ENCODE measurements at places on chromosomes 12 and 14.

DNA sequence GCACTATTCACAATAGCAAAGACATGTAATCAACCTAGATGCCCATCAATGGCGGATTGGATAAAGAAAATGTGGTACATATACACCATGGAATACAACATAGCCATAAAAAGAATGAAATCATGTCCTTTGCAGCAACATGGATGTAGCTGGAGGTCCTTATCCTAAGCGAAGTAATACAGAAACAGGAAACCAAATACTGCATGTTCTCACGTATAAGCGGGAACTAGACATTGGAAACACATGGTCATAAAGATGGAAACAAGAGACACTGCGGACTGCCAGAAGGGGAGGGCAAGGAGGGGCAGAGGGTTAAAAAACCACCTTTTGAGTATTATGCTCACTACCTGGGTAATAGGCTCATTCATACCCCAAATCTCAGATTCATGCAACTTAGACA is 234.1 kb upstream of the PLXNC1 start:
- DNase-seq, result no peak

DNA sequence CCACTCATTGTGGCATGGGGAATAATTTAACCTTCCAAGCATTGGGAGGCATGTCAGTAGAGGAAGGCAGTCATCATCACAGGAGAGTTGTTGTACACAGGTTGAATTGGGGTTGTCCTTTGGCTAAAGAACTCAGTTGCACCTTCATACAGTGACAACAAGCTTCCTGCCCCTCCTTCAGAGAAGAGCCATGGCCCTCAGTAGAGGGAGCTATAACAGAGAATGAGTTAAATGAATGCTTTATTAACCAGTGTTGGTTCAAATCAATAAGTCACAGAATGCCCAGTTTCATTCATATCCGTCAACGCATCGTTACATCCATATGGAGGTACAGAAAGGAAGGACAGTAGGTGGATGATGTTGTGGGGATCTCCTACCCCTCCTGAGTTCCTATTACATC is 4.8 kb downstream of the IFNG-AS1 start:
- DNase-seq, result no peak

GRCh38 chr14:65958664-65959562 is 527.3 kb upstream of the CCDC196 start:
- DNase-seq, result no peak

DNA sequence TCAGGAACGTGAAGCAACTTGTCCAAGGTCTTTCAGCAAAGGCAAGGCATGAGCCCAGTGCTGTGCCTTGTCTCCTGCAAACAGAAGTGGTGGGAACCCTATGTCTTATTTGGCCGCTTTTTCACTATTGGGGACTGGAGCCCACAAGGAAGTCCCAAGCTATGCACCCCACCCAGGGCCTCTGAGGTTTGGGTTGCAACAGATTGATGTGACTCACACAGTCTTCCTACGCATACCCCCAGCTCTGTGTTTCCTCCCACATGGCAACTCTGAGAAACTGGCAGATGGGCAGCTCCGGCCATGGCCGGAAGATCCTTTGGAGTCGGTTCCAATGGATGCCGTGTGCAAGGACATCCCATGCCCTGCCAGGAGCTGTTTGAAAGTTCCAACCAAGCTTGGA is 28.3 kb upstream of the CMKLR1 start:
- no peak for DNase-seq

DNA sequence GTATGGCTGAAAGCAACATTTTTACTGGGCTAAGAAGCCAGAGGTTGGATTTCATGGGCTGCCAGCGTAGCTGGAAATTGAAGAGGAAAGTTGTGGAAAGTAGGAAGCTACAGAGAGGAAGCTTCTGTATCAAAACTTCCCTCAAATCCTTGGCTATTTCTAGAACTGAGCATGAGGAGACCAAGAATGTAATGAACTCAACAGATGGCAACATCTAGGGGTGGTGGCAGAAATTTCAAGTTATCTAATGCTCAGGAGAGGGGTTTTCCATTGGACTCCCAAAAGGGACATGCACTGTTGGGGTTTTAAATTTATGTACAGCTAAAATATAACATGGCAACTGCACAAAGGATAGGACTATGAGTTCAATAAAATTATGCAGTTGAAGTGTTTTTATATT is 151.3 kb downstream of the DHRS2 start:
- no peak for DNase-seq

DNA sequence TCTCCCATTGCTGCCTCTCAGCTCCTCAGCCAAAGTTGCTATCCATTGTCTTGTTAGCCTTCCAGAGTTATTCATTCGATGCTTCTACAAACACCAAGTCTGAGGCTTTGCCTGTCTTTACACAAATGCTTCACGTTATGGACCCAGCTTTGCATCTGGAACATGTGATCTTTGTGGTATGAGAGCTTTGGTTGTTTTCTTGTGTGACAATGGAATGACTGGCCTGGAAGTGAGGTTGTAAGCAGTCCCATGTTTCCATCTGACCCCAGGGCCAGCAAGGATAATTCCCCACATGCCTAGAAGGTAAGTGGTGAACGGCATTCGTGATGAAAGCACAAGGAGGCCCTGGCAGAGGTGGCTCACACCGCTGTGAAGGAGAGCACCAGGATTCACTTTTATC is 866.7 kb upstream of the TMEM132C start:
- no peak for DNase-seq

DNA sequence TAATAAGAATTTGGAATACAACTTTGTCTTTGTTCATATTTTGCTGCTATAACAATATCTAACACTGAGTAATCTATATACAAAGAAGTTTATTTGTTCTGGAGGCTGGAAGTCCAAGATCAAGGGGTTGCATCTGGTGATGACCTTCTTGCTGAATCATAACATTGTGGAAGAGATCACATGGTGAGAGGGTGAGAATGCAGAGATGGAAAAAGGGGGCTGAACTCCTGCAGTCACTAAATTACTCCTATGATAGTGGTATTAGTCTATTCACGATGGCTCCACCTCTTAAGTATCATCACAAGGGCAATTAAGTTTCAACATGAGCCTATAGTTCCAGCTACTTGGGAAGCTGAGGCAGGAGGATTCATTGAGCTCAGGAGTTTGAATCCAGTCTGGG is 4.5 kb upstream of the AKAP6 start:
- DNase-seq, result no peak

DNA sequence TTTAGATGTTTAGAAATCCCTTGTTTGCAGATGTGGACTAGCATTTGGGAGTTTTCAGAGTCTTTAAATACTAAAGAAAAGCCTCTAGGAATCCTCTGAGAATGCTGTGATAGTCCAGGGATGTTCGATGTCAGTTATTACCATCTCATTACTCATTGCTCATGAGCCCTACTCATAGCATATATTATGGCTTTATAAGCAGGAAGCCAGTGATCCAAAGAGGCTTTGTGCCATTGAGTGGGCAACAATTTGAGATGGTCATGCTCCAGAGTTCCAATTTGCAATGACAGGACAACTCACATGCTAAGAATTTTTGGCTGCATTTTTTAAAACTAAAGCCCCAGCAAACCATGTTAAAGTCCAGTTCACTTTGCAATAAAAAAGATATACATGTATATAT is 163.0 kb downstream of the OTOGL start:
- DNase-seq, result no peak

GRCh38 chr12:121154793-121155375 is 22.2 kb downstream of the P2RX7 start:
- no peak for DNase-seq

DNA sequence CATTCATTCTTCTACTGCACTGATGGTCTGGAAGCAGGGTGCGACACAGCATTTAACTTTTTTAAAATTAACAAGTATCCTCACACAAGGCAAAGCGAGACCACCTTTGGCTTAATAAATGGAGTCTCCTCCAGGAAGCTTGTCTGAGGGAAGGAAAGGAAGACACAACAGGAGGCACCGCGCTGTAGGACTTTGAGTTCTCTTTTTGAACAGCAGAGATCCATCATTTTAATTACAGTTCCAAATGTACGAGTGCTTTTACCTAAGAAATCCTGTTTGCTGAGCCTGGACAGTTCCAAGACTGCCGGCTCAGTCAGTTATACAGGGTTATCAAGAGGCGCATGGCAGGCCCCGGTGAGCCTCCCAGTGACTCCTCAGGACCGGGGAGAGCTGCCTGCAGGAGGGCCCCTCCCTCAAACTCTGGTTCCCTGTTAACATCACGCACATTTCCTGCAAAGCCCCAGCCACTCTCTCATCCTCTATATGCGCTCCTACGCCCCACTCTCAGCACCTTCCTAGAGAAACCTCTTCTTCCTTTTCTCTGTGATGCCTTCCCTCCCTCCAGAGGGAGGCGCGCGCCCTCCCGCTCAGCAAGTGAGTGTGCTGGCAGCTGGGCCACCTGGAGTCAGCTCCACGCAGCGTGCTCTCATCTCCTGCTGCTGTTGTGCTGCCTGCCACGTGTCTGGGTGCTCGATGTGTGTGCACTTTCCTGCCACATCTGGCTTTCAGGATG is 46.1 kb downstream of the STX2 start:
- DNase-seq, result no peak

- DNase-seq, result no peak
Measured at GRCh38 chr12:126093908-126094307, 1028.7 kb downstream of the AACS start.

- DNase-seq, result no peak
Measured at GRCh38 chr12:125533434-125534029, 468.3 kb downstream of the AACS start.

DNA sequence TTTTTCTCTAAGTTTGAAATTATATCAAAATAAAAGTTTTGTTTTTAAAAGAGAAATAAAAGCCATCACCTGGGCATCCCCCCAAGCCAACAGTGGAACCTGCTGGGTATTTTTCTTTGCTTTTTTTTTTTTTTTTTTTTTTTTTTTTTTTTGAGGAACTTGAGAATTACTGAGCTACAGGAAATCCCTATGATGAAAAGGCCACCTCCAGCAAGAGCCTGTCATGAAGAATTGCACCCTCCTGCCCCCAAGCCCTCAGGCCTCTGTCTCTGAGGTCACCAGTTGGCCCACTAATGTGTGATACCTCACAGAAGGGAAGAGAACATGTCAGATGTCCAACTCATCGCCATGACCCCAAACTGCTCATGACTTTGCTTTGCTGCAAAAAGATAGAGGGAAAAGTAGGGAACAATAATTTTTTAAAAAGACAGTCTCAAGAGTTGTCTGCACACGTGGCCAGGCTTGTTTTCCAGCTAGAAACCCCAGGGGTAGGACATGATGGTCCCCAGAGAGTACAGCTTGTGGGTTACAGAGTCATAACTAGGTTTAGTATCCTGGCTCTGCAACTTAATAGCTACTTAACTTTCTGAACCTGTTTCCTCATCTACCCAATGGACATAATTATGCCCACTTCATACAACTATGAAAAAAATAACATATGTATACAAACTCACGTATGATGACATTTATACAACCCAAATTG is 124.3 kb upstream of the EGLN3 start:
- no peak for DNase-seq

- DNase-seq, result no peak
Measured at GRCh38 chr12:1879633-1880032, 38.8 kb downstream of the CACNA2D4 start.

GRCh38 chr14:89121968-89122620 is 294.9 kb downstream of the FOXN3 start:
- DNase-seq, result no peak

DNA sequence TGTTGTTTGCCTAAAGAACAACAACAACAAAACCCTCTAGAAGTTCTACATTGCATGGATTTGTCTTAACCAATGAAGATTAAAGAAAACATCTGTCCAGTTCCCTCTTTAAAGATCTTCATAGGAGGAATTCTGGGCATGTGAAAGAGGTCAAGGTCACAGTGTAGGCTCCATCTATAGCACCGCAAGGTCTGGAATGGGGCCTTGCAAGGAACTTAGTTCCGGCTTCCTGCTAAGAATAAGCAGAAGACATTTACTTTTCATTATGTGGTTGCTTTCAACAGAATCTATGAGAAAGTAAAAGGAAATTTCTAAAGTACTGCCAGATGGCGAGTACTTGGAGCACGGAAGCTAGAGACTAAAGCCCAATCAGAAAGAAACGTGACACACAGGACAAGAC is 57.2 kb upstream of the GNPNAT1 start:
- no peak for DNase-seq

DNA sequence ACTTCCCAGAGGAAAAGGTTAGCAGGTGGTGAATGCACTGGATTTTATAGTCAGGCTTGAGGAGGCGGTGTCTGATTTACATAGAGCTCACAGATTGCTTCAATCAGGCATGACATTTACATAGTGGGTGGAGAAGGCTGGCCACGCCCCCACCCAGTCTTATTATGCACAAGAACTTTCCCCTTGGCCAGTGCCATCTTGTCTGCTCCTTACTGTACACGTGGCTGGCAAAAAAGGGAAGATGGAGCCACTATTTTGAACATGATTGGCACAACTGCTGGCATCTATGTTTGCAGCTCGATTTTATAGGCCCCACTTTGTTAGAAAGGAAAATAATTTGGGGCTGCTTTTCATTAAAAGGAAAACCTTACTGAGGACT is 10.9 kb upstream of the LGMN start:
- DNase-seq, result no peak

DNA sequence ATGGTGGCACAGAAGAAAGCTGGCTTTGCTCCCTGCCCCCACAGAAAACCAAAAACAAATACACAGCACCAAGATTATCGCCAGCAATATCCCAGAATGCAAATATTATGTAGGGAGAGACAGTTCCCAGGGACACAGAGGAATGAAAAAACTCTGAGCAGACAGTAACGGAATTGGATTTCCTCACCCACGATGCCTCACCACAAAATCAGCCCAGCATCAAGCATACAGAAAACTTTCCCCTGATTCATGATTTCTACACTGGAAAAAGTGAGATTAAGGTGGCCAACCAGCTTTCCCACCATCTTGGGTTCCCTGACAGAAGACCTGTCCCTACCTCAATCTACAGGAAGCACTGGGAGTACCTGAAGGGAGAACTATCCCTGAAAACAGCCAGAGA is 36.6 kb downstream of the PARP11 start:
- no peak for DNase-seq

DNA sequence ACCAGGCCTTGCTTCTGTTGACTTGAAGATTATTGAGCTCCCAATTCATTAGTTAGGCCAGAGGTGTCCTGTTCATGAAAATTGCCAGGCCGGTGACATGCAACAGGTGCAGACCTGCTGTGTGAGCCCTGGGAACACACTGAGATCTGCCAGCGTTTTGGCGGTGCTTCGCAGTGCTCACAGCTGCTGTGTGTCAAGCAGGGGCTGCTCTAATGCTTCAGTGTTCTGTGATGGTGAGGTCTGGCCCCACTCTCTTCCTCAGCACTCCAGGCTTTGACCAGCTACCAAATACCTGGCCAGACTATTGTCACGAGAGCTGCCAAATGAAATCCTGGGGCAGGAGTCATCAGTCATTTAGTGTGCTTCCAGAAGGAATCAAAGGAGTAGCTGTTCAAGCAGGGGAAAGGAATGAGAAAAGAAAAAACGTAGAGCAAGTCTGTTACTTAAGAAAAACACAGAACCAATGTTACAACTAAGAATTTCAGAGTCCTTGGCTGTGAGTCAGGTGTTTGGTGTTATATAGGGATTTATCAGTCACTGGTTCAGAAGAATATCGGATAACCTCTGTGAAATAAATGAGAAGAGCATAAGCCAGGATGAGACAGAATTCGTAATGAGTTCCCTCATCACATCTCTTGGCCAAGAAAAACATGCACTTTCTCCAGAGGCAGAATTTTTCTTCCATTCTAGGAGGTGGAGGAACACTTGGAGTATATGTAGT is 150.8 kb downstream of the FBXL14 start:
- DNase-seq, result no peak
